Stimulated activated CD8-positive, alpha-beta memory T cell treated with anti-CD3 and anti-CD28 coated beads, Interleukin-4, amount 100 ng/mL, for 1 hour (primary cell): ENCODE measurements at places on chromosomes 3 and 15.

- no peak for DNase-seq
Measured at GRCh38 chr3:124492824-124493223, 237.4 kb upstream of the UMPS start.

DNA sequence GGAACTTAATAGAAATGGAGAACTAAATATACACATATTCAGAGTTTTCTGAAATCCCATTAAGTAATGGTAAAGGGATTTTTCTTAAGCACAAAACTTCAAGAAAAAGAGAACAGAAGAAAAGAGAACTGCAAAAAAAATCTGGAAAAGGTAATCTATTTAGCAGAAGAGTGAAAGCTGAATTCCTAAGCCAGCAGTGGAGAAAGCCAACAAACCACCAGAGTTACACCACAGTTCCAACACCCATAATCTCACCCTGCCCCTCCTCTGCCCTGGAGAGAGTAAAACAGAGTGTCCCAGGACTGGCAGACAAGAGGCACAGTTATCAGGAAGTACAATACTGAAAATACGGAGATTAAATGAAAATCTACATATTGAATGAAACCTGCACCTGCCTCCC lies 29.4 kb downstream of the TP53BP1 start:
- no peak for DNase-seq

GRCh38 chr15:89143503-89144162 lies 55.4 kb downstream of the ABHD2 start:
- no peak for DNase-seq

DNA sequence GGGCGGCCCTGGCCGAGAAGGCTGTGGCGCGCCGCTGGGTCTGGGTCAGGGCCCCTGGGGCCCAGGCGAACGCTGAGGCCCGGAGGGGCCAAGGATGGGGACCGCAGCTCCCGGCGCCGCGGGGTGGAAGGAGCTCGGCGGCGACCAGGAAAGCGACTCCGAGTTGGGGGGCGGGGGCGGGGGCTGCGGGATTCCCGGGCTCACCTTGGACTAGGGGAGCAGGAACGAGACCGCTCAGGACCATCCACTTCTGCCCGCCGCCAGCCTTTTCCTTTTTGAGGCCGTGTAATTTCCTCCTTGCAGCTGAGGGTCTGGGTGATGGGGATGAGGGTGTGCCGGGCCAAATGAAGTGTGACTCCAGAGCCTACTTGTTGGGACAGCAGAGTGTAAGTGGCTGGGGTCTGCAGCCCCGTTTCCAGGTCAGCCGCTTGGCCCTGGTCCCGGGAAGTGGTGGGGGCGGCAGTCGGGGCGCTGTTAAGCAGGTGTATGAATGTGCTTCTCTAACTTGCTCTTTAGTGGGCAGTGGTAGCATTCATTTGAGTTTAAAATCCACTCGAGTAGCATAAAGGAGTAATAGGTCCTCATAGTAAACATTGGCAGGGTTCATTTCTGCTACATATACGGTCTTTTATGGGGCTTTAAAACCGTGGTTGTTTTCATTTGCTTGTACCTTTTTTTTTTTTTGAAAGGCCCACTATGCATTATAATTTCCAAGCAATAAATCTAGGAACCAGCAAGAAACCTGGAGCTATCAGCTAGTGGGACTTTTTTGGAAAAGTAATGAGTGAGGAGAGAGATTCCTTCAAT lies 717 bp downstream of the PXK start:
- no peak for DNase-seq

DNA sequence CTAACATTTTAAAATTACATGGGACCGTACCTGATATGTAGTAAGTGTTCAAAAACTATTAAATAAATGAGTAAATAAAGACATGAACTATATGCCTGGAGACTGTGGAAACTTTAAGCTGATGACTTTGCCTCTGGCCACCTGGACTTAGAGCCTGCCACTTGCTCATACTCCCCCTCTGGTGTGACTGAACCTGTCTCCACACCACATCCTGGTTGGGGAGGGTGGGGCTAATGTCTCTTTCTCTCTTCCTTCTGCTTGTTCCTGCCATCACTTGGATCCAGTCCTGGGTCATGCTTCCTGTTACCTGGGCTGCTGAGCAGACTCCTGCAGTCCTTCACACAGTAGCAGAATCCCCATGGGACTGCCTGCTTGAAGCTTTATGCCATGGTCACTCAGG lies 8.2 kb upstream of the TMEM158 start:
- no peak for DNase-seq

GRCh38 chr3:37752649-37753025 lies 109.0 kb upstream of the CTDSPL start:
- DNase-seq: no peak

- no peak for DNase-seq
Measured at GRCh38 chr3:14429237-14429636, 26.8 kb downstream of the SLC6A6 start.
